Liver (tissue), 10 donors: ENCODE measurements at places on chromosomes 1 and 21.

- DNase-seq = no peak
Measured at GRCh38 chr1:246081138-246081702, 425.9 kb downstream of the SMYD3 start.

- no peak for DNase-seq
Measured at GRCh38 chr1:201208236-201208635, 17.6 kb downstream of the IGFN1 start.

- DNase-seq = no peak
Measured at GRCh38 chr21:33461538-33462250, 18.1 kb downstream of the TMEM50B start.

DNA sequence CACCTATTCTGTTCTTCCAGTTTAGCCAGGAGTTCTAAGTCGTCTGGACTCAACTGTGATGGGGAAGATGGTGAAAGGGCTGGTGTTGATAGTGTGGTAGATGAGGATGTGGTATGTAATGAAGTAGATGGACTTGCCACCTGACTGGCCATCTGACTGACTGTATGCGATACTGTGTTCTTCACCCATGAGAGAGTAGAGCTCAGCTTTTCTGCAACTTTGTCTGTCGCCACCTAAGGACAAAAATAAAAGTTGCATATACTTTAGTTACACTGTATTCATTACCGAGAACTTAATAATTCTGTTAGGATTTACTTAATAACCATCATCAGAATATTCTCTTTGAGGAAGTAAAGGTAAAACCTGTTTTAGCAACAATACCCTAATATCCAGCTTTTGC, 48.5 kb downstream of the EVI5 start:
- DNase-seq = no peak

- no peak for DNase-seq
Measured at GRCh38 chr1:92708368-92708950, 76.4 kb downstream of the EVI5 start.

- no peak for DNase-seq
Measured at GRCh38 chr1:228870041-228870713, 134.9 kb downstream of the RHOU start.

GRCh38 chr1:167515461-167515860, 2.9 kb downstream of the CD247 start:
- no peak for DNase-seq

- DNase-seq = no peak
Measured at GRCh38 chr1:18484276-18484675, 3.5 kb downstream of the KLHDC7A start.

- no peak for DNase-seq
Measured at GRCh38 chr1:105608713-105609112, 1447.8 kb upstream of the PRMT6 start.

- DNase-seq = no peak
Measured at GRCh38 chr1:215001419-215002021, 81.0 kb upstream of the KCNK2 start.

DNA sequence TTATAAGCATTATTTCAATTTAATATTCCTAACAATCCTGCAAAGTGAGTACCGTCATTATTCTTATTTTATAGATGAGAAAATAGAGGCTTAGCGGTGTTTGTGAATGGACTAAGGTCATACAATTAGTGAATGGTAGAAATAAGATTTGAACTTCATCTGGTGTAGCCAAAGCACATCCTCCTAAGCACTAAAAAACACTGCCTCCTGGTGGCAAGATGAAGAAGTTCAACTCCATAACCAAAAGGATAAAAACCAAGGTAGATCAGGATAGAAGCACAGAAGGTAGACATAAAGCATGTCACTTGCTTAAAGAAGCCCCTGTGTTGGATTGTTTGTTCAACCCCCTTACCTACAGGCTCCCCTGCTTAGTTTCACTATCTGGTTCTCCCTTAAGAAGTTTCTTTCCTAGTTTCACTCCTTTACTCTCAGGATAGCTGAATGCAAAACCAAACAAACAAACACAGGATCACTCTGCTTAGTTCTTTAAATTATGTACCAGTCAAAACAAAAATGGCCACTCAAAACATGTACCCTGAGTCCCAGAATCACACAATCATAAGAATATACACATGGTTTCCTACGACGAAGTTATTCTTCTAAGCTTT, 12.7 kb upstream of the AIM2 start:
- DNase-seq = no peak
